Activated CD4-positive, alpha-beta memory T cell treated with anti-CD3 and anti-CD28 coated beads for 36 hours (primary cell): ENCODE measurements at places on chromosomes 13 and 19.

GRCh38 chr19:6772028-6772865 lies at the start of gene VAV1:
VAV1 (plus strand) TSS chr19:6772708; CDS start chr19:6772808, 100 bp downstream.
- peak; percentile 91 for DNase-seq

GRCh38 chr13:86201477-86201876 lies 402.3 kb upstream of the SLITRK6 start:
- DNase-seq = no peak

DNA sequence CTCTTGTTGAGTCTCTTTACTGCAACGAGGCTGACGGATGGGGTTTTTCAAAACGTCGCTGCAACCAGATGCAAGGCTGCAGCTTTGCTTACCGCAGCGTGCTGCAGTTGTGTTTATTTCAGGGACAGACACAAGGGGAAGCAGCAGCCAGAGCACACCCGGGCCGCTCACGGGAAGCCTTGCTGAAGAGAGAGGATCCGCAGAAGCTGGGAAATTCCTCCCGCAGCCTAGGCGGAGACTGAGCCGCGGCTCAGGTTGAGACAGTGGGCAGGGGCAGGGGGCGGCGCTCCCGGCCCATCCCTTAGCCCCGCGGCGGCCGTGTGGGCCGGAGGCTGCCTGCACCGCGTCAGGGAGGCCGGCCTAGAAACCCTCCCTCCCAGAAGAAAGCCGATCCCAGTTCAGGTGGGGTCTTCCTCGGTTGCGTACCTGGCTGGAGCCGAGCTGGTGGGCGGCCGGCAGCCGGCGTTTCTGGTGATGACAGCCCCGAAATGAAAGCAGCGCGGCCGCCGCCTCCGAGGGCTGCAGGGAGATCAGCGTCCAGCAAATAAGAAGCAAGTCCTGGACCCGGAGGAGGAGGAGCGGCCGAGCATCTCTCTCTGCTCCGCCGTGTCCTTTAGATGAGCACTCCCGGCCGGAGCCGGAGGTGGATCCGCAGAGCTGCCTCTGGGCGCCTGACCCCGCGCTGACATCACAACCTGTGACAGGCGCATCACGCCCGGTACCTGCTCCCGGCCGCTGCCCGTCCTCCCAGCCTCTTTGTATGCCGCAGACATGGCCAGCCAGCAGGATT lies at the start of gene FRY:
FRY (plus strand) TSS at position 750 of the 790 bp plus-strand sequence; CDS start at position 772, 22 bp downstream.
- peak; percentile 69 for DNase-seq

DNA sequence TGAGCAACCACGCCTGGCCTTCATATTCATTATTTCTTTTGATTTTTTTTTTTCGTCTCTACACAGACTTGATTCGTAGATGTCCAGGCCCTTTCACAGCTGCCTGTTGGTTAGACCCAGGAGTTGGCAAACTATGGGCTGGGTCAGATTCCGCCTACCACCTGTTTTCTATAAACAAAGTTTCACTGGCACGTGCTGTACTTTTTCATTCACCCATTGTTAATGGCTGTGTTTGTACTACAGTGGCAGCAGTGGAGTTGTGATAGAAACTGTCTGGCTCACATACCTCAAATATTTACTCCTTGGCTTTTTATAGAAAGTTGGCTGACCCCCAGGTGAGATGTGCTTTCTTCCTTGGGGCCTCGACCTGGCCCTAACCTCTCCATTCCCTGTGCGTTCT lies 72.9 kb upstream of the TEX29 start:
- no peak for DNase-seq

DNA sequence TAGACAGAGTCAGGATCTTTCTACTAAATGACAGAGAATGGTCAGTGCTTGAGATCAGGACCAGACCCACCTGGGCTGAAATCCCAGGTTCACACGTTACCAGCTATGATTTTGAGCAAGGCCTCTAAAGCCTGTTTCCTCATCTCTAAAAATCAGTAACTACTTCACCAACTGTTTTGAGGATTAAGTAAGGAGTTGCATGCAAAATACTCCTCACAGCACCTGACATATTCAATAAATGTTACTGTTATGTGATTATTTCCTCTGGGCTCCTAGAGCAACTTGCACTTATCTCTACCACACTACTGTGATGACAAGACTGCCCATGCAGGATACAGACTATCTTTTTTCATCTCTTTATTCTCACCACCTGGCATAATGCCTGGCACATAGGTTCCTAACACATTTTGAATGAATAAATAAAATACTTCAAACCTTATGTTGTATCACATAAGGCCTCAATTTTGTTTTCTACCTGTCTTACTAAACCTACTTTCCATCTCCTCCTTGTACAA lies 1.8 kb downstream of the KATNAL1 start:
- DNase-seq = no peak
